HS-27A (cell line): ENCODE measurements at places on chromosomes 3 and 15.

- DNase-seq = no peak
These were observed 9.2 kb upstream of the DENND4A start for GRCh38 chr15:65801229-65801805.

- DNase-seq = no peak
These were observed 167.8 kb upstream of the KBTBD8 start for GRCh38 chr3:66830301-66830700.

- DNase-seq = no peak
These were observed 4.2 kb downstream of the RPL15 start for GRCh38 chr3:23921052-23921511.

DNA sequence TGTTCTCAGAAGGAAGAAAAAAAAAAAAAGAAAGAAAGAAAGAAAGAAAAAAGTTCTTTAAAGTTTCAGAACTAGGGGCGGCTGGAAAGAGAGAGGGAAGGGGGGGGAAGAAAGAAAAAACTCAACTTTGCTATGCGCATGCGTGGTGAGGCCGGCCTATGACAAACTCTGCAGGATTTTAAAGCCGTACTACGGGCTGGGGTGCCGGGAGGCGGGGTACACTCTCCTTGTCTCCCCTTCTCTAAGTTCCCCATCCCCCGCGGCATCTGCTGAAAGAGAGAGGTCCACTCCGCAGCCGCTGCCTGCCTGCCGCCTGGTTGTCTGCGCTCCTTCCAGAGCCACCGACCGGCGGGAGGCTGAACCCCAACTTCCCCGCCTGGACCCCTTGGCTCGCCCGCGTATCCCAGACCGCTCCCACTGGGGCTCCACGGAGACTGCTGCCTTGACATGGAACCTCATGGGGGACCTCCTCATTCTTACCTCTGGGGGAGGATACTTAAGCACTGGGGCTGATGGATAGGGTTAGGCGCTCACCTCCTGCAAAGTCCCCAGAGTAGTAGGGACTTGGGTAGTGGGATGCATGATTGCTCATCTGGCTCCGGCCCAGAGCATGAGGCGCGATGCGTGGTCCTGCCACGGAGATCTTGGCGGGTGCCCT is 1.4 kb upstream of the WNT5A start:
- no peak for DNase-seq

- DNase-seq = no peak
These were observed 71.5 kb downstream of the PLCH1 start for GRCh38 chr3:155673421-155673820.

DNA sequence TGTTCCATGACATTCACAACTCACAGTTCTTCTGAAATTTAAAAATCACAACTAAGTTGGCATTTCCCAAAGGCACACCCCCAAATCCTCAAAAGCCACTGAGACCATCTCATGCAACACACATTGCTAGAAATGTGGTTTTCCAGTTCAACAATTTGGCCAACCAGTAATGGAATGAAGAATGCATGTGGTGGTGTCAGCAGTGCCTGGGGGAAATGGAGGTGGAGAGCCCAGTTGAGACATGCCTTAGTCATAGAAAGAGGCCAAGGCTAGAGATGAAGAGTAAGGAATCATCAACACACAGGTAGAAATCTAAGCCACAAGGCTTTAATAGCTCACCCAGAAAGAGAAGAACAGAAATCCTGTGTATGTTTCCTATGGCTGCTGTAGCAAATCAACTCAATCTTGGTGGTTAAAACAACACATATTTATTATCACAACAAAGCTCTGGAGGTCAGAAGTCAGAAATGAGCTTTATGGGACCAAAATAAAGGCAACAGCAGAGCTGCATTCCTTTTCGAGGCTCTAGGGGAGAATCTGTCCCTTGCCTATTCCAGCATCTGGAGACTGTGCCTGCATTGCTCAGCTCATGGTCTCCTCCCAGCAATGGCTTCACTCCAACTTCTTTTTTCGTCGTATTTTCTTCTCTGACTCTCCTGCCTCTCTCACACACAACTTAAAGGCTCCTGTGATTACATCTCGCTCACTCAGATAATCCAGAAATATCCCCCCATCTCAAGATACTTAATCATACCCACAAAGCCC is 54.0 kb downstream of the SNTN start:
- DNase-seq = no peak
